CD14-positive monocyte (primary cell): ENCODE measurements at places on chromosomes 16 and 17. TPM values are rescaled to one million over a fixed set of nuclear protein-coding genes. Genes with fewer than 3 reads are reported as not detected.

GRCh38 chr17:71276079-71276478, 844.7 kb upstream of the SOX9 start:
- DNase-seq: no peak
- H3K4me1 ChIP-seq: no peaks in the 10 kb centered on the region
- no peak overlapping the region for H3K27ac ChIP-seq
- H3K4me3 ChIP-seq: no peak overlapping the region
- H3K27me3 ChIP-seq: no peaks in the 10 kb centered on the region
- H3K36me3 ChIP-seq: no peaks in the 10 kb centered on the region

- H3K36me3 ChIP-seq: peaks cover 12% of the 10 kb centered on the region
- H3K4me3 ChIP-seq: peak overlapping the region; percentile 55
- peaks cover 29% of the 10 kb centered on the region for H3K4me1 ChIP-seq
- no peaks in the 10 kb centered on the region for H3K27me3 ChIP-seq
- DNase-seq: peak; percentile 61
- H3K27ac ChIP-seq: peak overlapping the region; percentile 34
These were observed 18.6 kb upstream of the PITPNM3 start for GRCh38 chr17:6574687-6575595.

- no peaks in the 10 kb centered on the region for H3K27me3 ChIP-seq
- no peak for DNase-seq
- no peaks in the 10 kb centered on the region for H3K36me3 ChIP-seq
- no peak overlapping the region for H3K4me3 ChIP-seq
These were observed 56.9 kb upstream of the SOX9 start for GRCh38 chr17:72063756-72064450.

DNA sequence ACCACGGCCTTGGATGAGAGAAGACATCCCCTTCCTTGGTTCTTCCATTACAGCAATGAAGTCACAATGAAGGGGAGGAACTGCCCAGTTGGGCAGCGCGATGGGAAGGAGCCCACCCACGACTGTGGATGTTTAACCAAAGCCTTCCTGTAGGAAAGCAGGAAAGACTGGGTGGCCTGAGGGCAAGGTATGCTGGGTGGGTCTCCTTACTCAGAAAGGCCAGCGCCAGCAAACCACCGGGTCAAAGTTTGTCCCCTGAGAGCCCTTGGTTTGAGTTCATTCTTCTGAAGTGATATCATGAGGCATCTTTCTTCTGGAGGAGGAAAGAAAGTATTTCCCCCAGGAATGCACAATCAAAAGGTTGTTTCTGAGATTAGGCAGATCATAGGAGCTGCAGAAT, 105.2 kb downstream of the C16orf95 start:
- H3K36me3 ChIP-seq: no peaks in the 10 kb centered on the region
- no peaks in the 10 kb centered on the region for H3K4me1 ChIP-seq
- no peak overlapping the region for H3K4me3 ChIP-seq
- no peaks in the 10 kb centered on the region for H3K27me3 ChIP-seq

DNA sequence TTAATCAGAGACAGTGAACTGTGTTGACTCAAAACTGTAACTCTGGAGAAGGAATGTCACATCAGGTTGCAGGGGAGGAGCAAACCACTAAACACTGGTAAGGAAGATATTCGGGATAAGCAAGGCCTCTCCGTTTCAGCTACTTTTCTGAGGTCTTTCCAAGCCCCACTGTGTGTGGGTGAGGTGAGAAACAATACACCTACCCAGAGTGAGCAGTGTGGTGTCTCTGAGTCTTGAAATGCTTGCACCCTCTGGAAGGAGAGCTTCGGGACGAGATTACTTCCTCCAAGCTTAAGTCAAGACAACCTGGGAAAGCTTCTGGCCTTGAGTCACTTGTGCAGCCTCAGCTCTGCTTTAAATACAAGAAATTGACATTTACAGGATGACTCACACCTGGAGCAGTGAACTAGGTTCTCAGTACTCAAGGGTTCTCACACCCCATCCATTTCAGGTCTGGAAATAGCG, 2.5 kb upstream of the MAP3K14 start:
- H3K4me1 ChIP-seq: peaks cover 41% of the 10 kb centered on the region
- no peak for DNase-seq
- H3K36me3 ChIP-seq: no peaks in the 10 kb centered on the region
- H3K4me3 ChIP-seq: no peak overlapping the region

- peaks cover 6% of the 10 kb centered on the region for H3K36me3 ChIP-seq
- no peak overlapping the region for H3K4me3 ChIP-seq
- no peak overlapping the region for H3K27ac ChIP-seq
- no peak for DNase-seq
- no peaks in the 10 kb centered on the region for H3K27me3 ChIP-seq
These were observed 209.0 kb downstream of the SNX29 start for GRCh38 chr16:12185563-12185962.

GRCh38 chr16:69616082-69616481, 50.3 kb downstream of the NFAT5 start:
- H3K4me3 ChIP-seq: no peak overlapping the region
- DNase-seq: no peak
- H3K4me1 ChIP-seq: peaks cover 2% of the 10 kb centered on the region
- no peak overlapping the region for H3K27ac ChIP-seq
- no peaks in the 10 kb centered on the region for H3K36me3 ChIP-seq
- no peaks in the 10 kb centered on the region for H3K27me3 ChIP-seq

GRCh38 chr16:68040506-68041288, 17.6 kb downstream of the DUS2 start:
- peak; percentile 69 for DNase-seq
- H3K27ac ChIP-seq: peak overlapping the region; percentile 80
- H3K4me3 ChIP-seq: no peak overlapping the region
- no peaks in the 10 kb centered on the region for H3K36me3 ChIP-seq
- no peaks in the 10 kb centered on the region for H3K27me3 ChIP-seq
- H3K4me1 ChIP-seq: peaks cover 82% of the 10 kb centered on the region

DNA sequence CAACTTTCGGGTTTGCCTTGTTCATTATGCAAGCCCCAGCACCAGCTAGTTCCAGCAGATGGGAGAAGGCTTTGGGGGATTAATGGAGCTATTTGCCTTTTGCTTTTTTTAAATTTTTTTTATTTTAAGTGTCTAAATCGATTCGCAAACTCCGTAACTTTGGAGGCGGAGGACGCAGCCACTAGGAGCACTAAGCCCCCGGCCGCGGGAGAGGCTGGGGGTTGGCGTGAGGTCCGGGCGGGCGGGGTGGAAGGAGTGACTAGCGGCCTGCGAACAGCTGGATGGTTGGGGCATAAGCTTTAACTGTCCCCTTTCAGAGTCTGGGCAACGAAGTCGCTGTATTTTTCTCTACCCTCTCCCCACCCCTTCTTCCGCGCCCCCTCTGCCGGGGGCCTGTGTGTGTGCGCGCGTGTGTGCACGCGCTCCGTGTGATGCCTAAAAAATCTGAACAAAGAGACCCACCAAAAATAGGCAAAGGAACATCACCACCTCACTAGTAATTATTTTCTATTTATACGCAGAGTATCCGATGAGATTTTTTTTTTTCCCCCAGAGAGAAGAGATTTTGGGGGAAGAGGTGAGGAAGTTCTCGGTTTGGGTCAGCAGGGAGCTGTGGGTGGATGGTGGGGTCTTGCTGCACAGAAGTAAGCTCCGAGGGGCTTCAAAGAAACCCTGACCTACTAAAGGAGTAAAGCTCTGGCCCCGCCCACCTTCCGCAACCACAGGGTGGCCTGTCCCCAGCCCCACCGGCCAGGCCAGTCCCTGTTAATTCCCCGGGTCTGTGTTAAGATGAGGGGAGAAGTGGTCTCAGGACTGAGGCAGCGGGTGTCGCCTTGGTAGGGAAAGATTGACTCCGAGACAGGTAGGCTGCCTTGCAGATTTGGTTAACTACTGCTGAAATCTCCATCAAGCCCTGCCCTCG, 2.3 kb downstream of the SHISA9 start:
- H3K4me1 ChIP-seq: no peaks in the 10 kb centered on the region
- no peak for DNase-seq
- no peak overlapping the region for H3K4me3 ChIP-seq
- H3K36me3 ChIP-seq: no peaks in the 10 kb centered on the region
- peaks cover 17% of the 10 kb centered on the region for H3K27me3 ChIP-seq

- H3K27ac ChIP-seq: peak overlapping the region; percentile 99
- H3K36me3 ChIP-seq: peaks cover 70% of the 10 kb centered on the region
- peaks cover 26% of the 10 kb centered on the region for H3K4me1 ChIP-seq
- no peak for DNase-seq
These were observed 4.4 kb downstream of the APOBR start for GRCh38 chr16:28498666-28499381.

DNA sequence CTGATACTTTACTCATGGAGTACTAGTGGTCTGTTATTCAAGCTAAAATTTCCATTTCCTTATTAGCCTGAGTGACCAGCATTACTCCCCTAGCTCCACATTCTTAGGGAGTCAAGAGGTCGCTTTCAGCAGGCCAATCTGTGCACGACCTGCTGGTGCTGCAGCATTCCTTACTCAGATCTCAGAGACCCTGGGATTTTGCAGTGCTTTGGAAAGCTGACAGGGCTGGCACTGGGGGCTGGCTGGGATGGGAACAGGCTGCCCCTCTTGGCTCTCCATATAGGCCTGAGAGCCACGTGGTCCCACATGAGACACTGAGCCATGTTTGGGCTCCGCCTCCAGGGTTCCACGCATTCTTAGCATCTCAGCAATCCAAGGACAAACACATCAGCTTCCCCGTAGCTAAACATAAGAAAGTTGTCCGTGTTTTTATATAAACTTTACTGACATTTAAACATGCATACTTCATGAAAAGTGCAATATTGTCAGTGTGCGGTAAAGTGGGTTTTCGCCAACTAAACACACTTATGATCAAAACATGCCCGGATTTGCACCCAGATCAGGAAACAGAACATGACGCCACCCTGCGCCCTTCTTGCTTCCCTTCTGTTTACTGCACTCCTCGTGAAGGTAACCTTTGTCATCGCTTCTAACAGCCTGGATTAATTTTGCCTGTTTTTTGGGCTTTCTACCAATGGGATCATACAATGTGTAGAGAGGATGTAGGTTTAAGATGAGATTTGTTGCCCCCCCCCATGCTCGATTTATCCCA, 254.5 kb upstream of the CACNG5 start:
- H3K4me1 ChIP-seq: peaks cover 7% of the 10 kb centered on the region
- H3K36me3 ChIP-seq: no peaks in the 10 kb centered on the region
- no peaks in the 10 kb centered on the region for H3K27me3 ChIP-seq
- no peak for DNase-seq
- no peak overlapping the region for H3K27ac ChIP-seq
- no peak overlapping the region for H3K4me3 ChIP-seq

GRCh38 chr17:78184868-78185267, 2.0 kb downstream of the TK1 start:
- no peak overlapping the region for H3K27ac ChIP-seq
- H3K27me3 ChIP-seq: no peaks in the 10 kb centered on the region
- H3K4me1 ChIP-seq: peaks cover 33% of the 10 kb centered on the region
- H3K36me3 ChIP-seq: peaks cover 4% of the 10 kb centered on the region

DNA sequence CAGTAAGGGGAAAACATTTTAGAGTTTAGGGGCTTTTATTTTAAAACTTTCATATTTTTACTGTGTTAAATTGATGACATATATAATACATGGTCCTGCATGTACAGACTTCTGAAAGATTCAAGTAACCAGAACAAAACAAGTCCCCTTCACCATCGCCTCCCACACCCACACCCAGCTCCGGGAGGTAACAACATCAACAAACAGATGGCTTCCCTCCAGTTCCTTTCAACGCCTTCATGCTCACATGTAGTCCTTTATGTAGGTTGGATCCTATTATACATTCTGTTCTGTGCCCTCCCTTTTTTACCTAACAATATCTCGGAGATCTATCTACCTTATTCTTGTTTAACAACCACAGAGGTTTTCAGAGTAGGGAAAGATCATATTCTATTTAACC, 30.5 kb downstream of the GINS3 start:
- H3K27me3 ChIP-seq: peaks cover 5% of the 10 kb centered on the region
- no peaks in the 10 kb centered on the region for H3K36me3 ChIP-seq
- peaks cover 25% of the 10 kb centered on the region for H3K4me1 ChIP-seq
- no peak overlapping the region for H3K27ac ChIP-seq
- H3K4me3 ChIP-seq: no peak overlapping the region
- DNase-seq: no peak

- H3K4me1 ChIP-seq: peaks cover 34% of the 10 kb centered on the region
- peak; percentile 61 for DNase-seq
- H3K36me3 ChIP-seq: no peaks in the 10 kb centered on the region
- H3K4me3 ChIP-seq: peak overlapping the region; percentile 68
- no peaks in the 10 kb centered on the region for H3K27me3 ChIP-seq
These were observed 4.3 kb upstream of the NAGLU start for GRCh38 chr17:42531455-42532354.

DNA sequence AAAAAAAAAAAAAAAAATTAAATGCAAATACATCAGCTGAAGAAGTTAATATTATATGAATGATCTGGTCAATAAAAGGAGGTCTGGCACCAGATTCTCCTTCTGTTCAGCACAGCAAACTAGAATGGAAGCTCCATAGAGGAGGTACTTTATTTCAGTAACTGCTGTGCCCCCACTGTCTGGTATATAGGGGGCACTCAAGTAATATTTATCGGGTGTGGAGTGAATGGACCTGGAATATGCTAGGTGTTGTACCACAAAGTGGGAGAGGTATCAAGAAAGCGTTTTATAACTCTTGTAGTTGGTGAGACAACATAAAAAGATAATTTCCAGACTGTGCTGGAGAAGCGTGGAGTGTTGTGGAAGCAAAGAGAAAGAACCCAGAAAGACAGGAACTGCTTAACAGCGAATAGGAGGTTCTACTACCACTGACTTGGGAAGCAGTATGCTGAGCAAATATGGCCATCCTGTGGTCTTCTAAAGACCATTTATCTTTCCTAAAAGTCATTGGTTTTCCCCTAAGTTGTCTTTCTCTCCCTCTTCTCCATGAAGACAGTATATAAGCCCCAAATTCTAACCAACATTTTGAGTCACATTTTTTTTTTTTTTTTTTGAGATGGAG, 12.2 kb upstream of the PRKCA start:
- H3K4me1 ChIP-seq: no peaks in the 10 kb centered on the region
- peaks cover 2% of the 10 kb centered on the region for H3K27me3 ChIP-seq
- H3K36me3 ChIP-seq: no peaks in the 10 kb centered on the region
- DNase-seq: no peak

GRCh38 chr16:59400830-59401229, 666.7 kb upstream of the GOT2 start:
- no peaks in the 10 kb centered on the region for H3K4me1 ChIP-seq
- DNase-seq: no peak
- no peak overlapping the region for H3K27ac ChIP-seq
- no peaks in the 10 kb centered on the region for H3K36me3 ChIP-seq
- H3K27me3 ChIP-seq: no peaks in the 10 kb centered on the region

DNA sequence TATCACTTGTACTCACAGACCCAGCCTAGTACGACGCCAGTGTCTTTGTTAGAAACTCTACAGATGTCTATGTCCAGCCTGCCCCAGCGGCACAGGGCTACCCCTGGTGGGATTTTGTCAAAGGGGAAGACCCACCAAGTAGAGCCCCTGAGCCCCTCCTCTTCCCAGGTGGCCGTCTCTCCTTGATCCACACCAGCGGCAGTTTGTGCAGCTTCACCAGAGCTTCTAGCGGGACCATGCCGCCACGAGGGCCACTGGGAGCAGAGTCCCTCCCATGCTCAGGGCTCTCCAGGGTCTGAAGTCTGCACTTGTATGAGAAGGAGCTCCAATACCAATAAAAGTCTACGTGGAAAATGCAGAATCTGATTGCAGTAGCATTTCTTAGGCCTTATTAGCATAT, 157.1 kb downstream of the RPTOR start:
- H3K4me3 ChIP-seq: no peak overlapping the region
- DNase-seq: no peak
- H3K27me3 ChIP-seq: no peaks in the 10 kb centered on the region
- no peak overlapping the region for H3K27ac ChIP-seq
- peaks cover 22% of the 10 kb centered on the region for H3K4me1 ChIP-seq

The LPO gene
- 0.03 and 0.04 TPM in 2 replicates for polyA plus RNA-seq

The NEUROD2 gene
- not detected for polyA plus RNA-seq

The CD300H gene
- polyA plus RNA-seq: 148 TPM

The CXCL16 gene
- polyA plus RNA-seq: 103 TPM

The MEAK7 gene
- polyA plus RNA-seq: 4.7 TPM

The KRT24 gene
- not detected in 2 replicates for polyA plus RNA-seq

The KCNAB3 gene
- not detected for polyA plus RNA-seq

The ITPRIPL2 gene
- polyA plus RNA-seq: 7.5 and 7.9 TPM in 2 replicates
